ENCODE measurements at places on chromosomes 12 and 14. TPM values are rescaled to one million over a fixed set of nuclear protein-coding genes. Genes with fewer than 3 reads are reported as not detected.

DNA sequence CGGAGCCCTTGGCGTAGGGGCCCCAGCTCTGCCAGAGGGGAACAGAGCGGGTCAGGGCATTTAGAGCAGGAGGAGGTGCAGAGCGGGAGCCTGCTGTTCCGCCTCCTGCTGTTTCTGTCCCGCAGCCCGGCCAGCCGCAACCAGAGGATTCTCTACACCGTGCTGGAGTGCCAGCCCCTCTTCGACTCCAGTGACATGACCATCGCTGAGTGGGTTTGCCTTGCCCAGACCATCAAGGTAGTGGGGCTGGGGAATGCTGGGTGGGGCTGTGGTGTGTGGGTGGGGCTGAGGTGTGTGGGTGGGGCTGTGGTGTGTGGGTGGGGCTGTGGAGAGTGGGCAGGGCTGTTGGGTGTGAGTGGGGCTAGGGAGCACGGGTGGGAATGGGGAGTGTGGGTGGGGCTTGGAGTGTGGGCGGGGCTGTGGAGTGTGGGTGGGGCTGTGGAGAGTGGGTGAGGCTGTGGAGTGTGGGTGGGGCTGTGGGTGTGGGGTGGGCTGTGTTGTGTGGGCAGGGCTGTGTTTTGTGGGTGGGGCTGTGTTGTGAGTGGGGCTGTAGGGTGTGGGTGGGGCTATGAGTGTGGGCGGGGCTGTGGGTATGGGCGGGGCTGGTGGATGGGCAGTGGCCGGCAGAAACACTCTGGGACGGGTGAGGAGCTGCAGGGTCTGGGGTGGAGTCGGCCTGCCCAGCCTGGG, 8.0 kb downstream of the ASPG start:
- DNase-seq: no peak

- no peak for DNase-seq
These were observed 46.9 kb upstream of the FRS2 start for GRCh38 chr12:69423037-69423905.

DNA sequence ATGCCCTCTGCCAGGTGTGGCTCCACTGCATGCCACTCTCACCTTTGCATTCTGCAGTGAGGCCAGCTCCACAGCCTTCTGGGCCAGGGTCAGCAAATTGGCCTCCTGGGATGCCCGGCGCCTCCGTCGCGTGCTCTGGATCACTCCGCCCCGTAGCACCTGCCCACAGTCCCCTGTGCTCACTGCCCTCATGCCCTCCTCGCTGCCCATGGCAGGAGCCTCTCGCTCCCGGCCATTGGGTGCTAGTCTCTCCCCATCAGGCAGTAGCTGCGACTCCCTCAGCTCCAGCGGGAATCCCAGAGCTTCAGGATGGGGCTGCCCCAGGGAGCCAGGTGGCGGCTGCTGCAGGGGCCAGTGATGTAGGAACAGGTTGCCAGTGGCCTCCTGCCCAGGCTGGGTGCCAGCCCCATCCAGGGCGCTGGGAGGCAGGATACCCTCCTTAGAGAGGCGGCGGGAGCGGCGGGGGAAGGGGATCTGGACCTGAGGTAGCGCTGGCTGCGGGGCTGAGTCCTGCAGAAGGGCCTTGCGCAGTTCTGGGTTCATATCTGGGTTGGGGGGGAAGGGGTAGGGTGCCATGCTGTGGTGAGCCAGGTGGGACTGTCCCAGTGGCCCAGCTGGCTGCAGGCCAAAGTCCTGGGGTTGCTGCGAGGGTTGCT, 24.5 kb upstream of the PNMA1 start:
- peak; percentile 8 for DNase-seq

GALNT8 gene
- polyA plus RNA-seq: 1.3 TPM

CBLN3 gene
- 2.4 TPM for polyA plus RNA-seq
